ENCODE measurements at places on chromosomes 13 and 19.

DNA sequence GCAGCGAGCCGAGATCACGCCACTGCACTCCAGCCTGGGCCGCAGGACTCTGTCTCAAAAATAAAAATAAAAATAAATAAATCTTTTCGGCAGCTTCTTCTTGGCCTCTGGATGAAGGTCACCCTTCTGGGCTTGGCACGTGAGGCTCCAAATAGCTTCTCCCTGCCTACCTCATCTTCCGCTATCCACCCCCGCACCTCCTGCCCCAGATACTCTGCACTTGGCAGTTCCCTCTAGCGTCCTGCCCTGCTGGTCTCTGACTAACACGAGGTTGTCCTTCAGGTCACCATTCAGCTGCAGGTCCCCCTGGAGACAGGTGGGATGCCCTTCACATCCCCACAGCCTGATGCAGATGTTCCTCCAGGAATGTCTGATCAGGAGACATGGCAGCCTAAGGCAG is 8.5 kb upstream of the CCL25 start:
- no peak for DNase-seq

- no peak for DNase-seq
Measured at GRCh38 chr19:39398297-39398864, 7.2 kb downstream of the MED29 start.

DNA sequence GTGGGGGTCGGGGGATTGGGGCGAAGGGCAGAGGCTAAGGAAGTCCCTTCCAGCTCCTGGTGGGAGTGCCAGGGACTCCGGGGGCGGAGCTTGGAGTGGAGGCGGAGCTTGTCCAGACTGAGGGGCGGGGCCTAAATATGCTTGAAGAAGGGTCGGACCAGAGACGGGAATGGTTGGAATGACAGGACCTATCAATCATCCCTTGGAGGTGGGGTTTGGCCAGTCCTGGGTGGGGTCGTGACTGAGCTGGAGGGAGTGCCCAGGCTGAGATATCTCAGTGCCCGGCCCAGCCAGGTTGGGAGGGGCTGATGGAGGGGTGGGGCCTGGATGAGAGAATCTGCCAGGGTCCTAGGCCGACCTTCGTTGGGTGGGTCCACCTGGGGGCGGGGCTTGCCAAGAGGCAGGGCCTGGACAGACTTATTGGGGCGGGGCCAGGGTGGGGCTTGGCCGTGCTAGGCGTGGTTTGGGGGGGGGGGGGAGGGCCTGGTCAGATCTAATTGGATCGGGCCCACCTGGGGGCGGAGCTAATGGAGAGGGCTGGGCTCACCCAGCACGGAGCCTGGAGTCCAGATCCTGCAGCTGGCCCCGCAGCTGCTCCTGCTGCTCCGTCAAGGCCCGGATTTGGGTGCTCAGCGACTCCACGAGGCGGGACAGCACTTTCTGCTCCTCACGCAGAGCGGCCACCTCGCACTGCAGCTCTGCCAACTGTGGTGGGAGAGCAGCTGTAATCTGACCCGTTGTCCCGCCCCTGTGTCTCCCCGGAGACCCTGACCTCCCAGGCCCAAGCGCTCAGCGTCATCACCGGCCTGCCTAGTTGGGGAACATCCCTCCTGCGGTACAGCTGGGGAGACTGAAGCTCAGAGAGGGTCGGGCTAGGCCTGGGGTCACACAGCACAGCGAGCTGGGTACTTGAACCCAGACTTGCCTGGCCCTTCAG is 2.6 kb upstream of the WIZ start:
- no peak for DNase-seq

DNA sequence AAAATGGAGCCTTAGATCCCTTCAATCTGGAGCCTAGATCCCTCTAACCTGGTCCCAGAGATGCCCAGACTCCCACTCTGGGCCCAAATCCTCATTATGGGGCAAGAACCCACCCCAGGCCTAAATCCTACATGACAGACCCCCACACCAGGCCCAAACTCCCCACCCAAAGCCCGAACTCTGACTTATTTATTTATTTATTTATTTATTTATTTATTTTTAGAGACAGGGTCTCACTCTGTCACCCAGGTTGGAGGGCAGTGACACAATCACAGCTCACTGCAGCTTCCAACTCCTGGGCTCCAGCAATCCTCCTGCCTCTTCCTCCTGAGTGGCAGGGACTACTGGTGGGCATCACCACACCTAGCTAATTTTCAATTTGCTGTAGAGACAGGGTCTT is 12.0 kb downstream of the FBN3 start:
- DNase-seq: no peak

- DNase-seq: no peak
Measured at GRCh38 chr19:3441089-3441985, 39.0 kb downstream of the SMIM24 start.

DNA sequence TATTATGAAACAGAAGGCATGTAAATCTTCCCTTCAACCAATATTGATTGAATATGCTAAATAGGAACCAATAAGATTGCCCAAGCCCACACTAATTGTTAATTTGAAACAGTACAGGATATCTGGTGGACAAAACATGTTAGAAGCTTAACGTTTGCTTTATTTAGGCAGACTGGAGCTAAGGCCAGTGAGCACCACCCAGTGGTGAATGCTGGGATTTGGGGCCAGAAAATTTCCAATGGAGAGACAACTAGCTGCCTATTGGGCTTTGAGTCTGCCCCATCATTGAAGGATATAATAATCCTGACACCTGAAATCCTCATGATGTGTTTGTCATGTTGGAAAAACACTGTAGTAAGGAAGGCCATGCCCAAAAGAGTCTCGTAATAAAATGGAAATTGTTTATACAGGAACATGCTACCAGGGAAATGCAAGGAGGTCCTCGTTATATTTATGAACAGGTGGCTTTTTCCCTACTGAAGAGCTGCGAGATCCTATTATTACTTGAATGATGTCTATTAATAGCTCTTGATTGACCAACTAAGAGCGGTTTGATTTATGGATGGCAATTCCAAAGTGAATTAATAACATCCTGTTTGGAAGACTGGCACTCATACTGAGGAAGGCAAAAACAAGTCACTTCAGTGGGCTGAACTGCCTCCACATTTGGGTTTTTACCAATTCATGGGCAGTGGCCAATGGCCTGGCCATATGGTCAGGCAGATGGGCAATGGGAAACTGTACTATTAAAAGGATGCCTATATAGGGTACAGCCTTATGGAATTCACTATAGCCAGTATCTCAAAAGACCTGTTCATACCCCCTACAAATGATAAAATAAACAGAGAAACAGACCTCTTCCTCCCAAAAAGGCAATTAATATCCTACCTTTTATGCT is 8.7 kb downstream of the SIGLECL1 start:
- no peak for DNase-seq

GRCh38 chr19:5993648-5994358 is 15.9 kb upstream of the RANBP3 start:
- no peak for DNase-seq

GRCh38 chr13:78309497-78310180 is 293.7 kb downstream of the POU4F1 start:
- DNase-seq: no peak

GRCh38 chr19:53432088-53432661 is 391 bp downstream of the ZNF761 start:
- DNase-seq: peak; percentile 0

DNA sequence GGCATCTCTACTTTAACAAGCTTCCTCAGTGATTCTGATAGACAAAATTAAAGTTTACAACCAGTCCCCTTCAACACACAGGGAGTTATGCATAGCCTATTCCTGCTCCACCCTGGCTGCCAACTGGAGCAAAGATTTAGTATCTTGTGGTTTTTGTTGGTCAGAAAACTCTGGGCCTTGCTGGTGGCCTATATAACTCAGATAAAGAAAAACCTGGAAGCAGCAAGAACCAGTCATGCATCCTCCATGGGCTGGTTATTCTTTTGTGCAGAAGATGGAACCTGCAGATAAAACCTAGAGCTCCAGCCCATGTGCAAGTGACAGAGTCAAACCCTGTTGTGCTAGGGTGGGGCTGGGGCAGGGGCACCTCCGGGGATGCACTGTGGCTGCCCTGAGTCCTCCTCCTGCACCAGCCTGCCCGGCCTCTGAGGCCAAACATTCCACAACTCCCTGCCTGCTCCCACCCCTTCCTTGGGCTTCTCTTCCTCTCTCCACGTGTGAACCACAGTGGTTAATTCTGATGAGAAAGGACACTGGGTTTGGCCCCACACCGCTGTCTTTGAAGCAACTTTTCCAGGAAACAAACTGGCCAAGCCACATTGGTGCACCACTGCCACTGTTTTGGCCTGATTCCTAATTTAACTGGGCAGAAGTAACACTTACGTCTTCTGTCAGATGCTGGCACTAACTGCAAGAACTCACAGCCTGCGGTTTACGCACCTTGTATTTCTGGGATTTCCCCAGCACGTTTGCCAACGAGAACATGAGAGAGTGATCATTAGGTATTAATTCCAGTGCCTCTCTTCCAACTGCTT is 23.3 kb upstream of the GGACT start:
- DNase-seq: peak; percentile 30

GRCh38 chr13:106176117-106176516 is 359.3 kb downstream of the EFNB2 start:
- no peak for DNase-seq

DNA sequence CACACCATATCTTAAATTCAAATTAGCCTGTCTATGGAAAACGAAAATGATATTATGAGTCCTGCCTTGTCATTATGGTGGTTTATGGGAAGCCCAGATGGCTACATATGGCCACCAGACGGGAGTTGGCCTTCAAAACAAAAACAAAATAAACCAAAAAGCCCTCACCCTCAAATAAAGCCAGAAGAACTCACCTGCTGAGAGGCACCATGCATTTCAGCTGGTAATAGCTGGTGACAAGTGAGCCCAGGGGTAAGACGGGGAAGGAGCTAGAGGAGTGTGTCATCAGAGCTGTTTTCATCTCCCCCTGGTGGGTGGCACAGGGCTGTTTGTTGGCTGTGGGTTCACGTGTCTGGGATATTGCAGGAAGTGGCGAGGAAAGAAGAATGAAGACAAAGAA is 152.9 kb downstream of the EFNB2 start:
- no peak for DNase-seq

DNA sequence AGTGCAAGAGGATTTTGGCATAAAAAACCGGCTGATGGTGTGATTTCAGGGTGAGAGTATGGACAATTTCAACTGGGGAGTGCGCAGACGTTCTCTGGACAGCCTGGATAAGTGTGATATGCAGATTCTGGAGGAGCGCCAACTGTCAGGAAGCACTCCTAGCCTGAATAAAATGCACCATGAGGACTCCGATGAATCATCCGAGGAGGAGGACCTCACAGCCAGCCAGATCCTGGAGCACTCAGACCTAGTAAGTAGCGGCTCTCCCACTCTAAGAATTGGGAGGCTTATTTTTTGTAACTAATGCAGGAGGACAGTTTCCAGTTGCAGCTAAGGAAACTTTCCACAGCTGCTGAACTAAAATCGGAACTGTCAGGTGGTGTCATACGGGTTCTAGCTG is 53.6 kb downstream of the ZAR1L start:
- no peak for DNase-seq

- no peak for DNase-seq
Measured at GRCh38 chr19:49231389-49231788, 73.8 kb downstream of the TRPM4 start.

GRCh38 chr19:41363371-41363752 is 587 bp downstream of the B9D2 start:
- DNase-seq: no peak

- no peak for DNase-seq
Measured at GRCh38 chr19:28933039-28933438, 279.9 kb downstream of the UQCRFS1 start.

DNA sequence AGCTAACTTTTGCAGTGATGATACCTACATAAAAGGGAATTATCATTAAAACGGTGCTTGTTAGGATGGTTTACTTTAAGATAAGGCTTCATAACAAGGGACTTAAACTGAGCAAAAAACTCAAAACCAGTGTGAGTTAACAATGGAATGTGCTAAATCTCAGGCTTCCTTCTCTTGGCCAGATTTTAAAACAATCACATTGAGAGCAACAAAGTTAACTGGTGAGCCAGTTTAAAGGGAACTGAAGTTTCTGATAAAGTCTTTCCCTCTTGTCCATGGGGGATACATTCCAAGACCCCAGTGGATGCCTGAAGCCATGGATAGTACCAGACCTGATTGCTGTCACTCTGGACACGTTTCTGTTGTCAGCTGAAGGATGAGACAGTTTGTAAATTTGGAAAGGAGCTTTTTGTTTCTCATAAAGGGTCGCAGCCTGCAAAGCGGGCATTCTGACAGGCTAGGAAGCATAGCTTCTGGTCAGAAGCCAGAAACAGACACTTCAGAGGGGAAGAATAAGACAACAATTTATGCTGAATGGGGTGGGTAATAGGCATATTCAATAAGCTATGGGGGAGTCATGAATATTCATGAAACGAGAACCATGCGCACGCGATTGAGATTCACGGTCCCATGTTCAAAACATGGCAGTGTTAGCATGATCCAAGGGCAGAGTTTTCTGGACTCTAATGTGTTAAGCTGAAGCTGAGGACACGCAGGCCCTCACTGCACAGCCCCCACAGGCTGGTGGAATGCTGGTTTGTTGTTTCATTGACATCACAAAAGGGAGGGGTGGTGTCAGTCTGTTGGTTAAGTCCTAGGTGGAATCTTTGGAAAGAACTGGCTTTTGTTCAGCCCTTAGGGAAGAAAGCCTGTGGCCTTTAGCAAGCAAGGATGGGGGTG is 150.6 kb upstream of the RNF113B start:
- DNase-seq: no peak

DNA sequence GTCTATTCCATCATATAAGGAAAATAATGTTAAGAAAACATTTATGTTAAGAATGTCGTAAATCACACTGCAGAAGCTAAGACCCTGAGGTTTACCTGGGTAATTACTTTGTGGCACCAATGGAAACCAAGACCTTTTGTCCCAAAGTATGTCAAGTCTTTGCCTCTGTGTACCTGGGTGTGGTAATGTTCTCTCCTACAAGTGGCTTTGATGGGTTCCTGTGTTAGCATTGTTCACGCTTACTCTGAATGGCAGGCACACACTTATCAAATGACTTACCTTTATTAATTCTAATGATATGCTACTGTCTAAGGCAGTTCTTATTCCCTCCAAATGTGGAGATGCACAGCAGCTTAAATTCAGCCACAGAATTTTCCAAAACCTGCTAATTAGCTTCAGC is 206.1 kb downstream of the KCTD12 start:
- DNase-seq: no peak

DNA sequence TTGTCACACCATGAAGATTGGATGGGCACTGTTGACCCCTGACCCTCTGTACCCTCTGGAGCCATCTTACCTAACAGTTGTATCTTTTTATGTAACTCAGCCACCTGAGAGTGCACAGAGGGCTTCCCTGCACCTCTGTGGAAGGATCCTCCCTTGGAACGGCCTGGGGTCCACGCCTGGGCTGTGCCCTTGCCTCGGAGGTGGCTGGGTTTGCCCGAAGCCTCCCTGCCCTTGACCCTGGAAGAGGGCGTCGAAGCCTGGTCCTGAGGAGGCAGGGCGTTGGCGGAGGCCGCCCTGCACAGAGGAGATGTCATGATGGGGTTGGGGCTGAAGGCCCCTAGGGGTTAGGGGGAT is 241 bp downstream of the ODAD3 start:
- no peak for DNase-seq
